ENCODE measurements at places on chromosomes 13 and 19.

DNA sequence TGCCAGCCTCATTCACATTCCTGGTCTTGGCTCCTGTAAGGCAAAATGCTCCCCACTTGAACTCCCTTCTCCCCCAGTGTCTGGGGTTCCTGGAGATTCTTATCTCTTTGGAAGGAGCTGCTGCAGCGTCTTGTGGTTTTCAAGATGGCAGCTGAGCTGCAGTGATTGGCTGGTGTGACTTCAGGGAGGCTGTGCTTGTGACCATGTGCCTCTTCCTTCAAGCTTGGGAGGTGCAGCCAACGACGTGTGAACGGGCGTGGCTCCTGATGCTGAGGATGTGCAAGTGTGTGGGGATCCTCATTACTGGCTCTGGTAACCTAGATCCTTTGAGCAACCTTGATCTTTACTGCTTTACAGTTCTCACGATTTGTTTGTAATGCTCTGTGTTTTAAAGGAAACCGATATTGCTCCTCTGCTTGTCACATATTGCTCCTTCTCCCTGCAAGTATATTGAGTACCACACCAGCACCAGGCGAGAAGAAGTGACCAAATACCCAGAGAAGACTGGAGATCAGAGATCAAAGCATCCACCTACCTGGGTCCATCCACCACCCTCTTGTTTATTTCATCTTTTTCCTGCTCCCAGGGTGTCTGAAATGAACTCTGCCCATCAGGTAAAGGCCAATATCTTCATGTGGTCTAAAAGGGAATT lies 208.5 kb downstream of the FGF9 start:
- H3K27ac ChIP-seq = no peak overlapping the region
- no peak overlapping the region for H3K4me3 ChIP-seq
- H3K4me1 ChIP-seq = no peaks in the 10 kb centered on the region
- no peaks in the 10 kb centered on the region for H3K36me3 ChIP-seq

DNA sequence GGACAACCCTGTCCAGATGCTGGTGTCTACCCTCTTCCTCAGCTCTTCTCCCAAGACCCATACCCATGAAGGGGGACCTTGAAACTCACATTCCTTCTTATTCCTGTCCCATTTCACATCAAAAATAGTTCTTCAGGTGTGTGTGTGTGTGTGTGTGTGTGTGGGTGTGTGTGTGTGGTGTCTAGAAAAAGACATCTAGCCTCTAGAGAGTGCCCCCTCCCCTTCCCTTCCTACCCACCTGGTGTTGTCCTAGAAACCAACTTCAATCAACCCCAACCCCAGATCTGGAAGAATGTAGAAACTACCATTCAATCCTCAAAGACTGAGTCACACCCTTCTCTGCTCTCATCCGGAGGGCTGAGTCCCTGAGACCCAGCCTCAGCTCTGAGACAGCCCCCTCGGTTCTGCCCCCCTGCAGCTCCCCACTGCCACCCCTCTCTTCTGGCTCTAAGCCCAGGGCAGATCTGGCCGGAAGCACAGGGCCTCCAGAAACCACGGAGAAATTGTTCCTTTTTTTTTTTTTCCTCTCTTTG lies 3.5 kb downstream of the KCNN4 start:
- H3K36me3 ChIP-seq = peaks cover 29% of the 10 kb centered on the region
- H3K4me3 ChIP-seq = peak overlapping the region; percentile 86
- H3K27ac ChIP-seq = peak overlapping the region; percentile 94
- no peaks in the 10 kb centered on the region for H3K27me3 ChIP-seq

DNA sequence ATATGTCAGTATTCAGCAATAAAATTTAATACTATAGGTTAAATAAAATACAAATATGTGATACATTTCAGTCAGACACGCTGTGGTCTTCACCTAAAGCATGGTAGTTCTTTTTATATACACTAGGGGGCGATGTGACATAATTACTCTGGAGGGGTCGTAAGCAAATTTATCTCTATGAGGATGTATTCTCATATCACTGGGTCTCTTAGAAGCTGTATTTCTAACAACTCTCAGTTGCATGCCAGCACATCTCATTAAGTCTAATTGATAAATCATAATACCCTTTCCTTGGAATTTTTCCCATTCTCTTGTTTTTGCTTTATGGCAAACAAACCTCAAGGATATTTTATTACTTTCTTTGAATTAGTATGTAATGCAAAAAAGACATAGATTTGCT lies 3.9 kb upstream of the PCDH17 start:
- H3K36me3 ChIP-seq = no peaks in the 10 kb centered on the region
- H3K27me3 ChIP-seq = peaks cover 51% of the 10 kb centered on the region
- H3K27ac ChIP-seq = no peak overlapping the region
- H3K4me1 ChIP-seq = peaks cover 10% of the 10 kb centered on the region
- peak; percentile 46 for DNase-seq

DNA sequence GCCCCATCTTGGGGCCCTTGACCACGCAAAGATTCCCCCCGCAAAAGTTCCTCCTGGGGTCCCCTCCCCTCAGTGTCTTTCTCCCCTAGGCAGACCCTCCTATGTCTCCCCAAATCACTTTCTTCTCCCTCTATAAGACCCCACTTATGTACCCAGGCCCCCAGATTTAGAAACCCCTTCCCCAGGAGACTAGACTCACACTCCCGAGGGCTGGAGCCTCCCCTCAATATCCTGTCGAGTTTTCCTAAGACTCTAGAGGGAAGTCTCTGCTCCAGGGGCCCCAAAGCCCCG lies 1.4 kb downstream of the SLC1A5 start:
- DNase-seq = no peak
- peak overlapping the region; percentile 94 for H3K27ac ChIP-seq
- peaks cover 33% of the 10 kb centered on the region for H3K4me1 ChIP-seq
- H3K36me3 ChIP-seq = peaks cover 47% of the 10 kb centered on the region

GRCh38 chr13:41680900-41681299 lies 223.6 kb downstream of the RGCC start:
- H3K27me3 ChIP-seq = no peaks in the 10 kb centered on the region
- no peak for DNase-seq
- no peak overlapping the region for H3K27ac ChIP-seq
- H3K36me3 ChIP-seq = peaks cover 46% of the 10 kb centered on the region
- no peaks in the 10 kb centered on the region for H3K4me1 ChIP-seq

- no peaks in the 10 kb centered on the region for H3K27me3 ChIP-seq
- H3K27ac ChIP-seq = no peak overlapping the region
- H3K4me1 ChIP-seq = peaks cover 13% of the 10 kb centered on the region
- no peak for DNase-seq
- no peak overlapping the region for H3K4me3 ChIP-seq
- H3K36me3 ChIP-seq = peaks cover 65% of the 10 kb centered on the region
Observed at GRCh38 chr19:48480183-48480557, 11.0 kb downstream of the CYTH2 start.

DNA sequence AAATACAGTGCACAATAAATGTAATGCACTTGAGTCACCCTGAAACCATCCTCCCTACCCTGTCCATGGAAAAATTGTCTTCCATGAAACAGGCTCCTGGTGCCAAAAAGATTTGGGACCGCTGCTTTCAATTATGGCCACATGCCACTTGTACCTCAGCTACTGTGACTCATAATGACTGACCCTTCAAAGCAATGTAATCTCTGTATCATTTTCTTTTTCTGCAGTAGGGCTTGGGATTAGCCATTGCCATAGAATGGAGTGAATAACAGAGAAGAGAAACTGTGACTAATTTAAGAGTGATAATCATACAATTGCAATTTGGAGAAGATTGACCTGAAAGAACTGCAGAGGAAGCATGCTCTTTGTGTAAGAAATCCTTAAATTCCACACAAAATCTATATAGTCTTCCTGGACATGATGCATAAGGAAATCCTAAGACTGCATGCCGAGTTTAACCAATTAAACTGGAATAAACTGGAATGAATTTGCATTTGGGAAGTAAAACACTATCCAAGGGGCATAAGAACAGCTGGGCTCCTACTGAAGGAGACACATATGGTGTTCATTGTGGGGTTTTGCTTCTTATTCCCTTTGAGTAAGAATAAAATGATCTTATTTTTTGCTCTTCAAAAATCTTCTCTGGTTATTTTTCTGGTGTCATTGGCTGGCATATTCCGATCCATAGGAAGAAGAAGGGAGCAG lies 59.5 kb upstream of the SLC7A1 start:
- H3K4me1 ChIP-seq = no peaks in the 10 kb centered on the region
- H3K27me3 ChIP-seq = no peaks in the 10 kb centered on the region
- no peak for DNase-seq
- no peak overlapping the region for H3K4me3 ChIP-seq
- no peak overlapping the region for H3K27ac ChIP-seq
- H3K36me3 ChIP-seq = no peaks in the 10 kb centered on the region

GRCh38 chr13:59689057-59689456 lies 474.7 kb downstream of the DIAPH3 start:
- no peak for DNase-seq
- no peak overlapping the region for H3K4me3 ChIP-seq
- no peaks in the 10 kb centered on the region for H3K4me1 ChIP-seq
- no peaks in the 10 kb centered on the region for H3K27me3 ChIP-seq

- peak; percentile 87 for DNase-seq
- peaks cover 43% of the 10 kb centered on the region for H3K4me1 ChIP-seq
- H3K27ac ChIP-seq = no peak overlapping the region
- H3K4me3 ChIP-seq = no peak overlapping the region
Observed at GRCh38 chr13:110109910-110110309, 197.0 kb downstream of the COL4A1 start.

- H3K36me3 ChIP-seq = peaks cover 13% of the 10 kb centered on the region
- peak; percentile 80 for DNase-seq
- peak overlapping the region; percentile 50 for H3K4me3 ChIP-seq
- peaks cover 57% of the 10 kb centered on the region for H3K4me1 ChIP-seq
- no peaks in the 10 kb centered on the region for H3K27me3 ChIP-seq
Observed at GRCh38 chr13:44267980-44268379, 105.6 kb upstream of the SERP2 start.

GRCh38 chr19:12794196-12794941 lies 3.1 kb downstream of the JUNB start:
- H3K4me1 ChIP-seq = peaks cover 29% of the 10 kb centered on the region
- H3K27me3 ChIP-seq = no peaks in the 10 kb centered on the region
- peak overlapping the region; percentile 94 for H3K4me3 ChIP-seq
- H3K27ac ChIP-seq = peak overlapping the region; percentile 95
- no peak for DNase-seq

- no peak overlapping the region for H3K4me3 ChIP-seq
- DNase-seq = no peak
- no peak overlapping the region for H3K27ac ChIP-seq
Observed at GRCh38 chr13:80054806-80055205, 286.1 kb downstream of the SPRY2 start.

GRCh38 chr19:31506102-31506501 lies 156.9 kb upstream of the TSHZ3 start:
- no peak overlapping the region for H3K27ac ChIP-seq
- no peaks in the 10 kb centered on the region for H3K4me1 ChIP-seq
- no peak overlapping the region for H3K4me3 ChIP-seq
- no peaks in the 10 kb centered on the region for H3K27me3 ChIP-seq

- no peak overlapping the region for H3K27ac ChIP-seq
- H3K4me3 ChIP-seq = no peak overlapping the region
- H3K4me1 ChIP-seq = no peaks in the 10 kb centered on the region
- no peak for DNase-seq
- H3K36me3 ChIP-seq = no peaks in the 10 kb centered on the region
- peaks cover 82% of the 10 kb centered on the region for H3K27me3 ChIP-seq
Observed at GRCh38 chr19:39745643-39746042, 7.8 kb upstream of the CLC start.

DNA sequence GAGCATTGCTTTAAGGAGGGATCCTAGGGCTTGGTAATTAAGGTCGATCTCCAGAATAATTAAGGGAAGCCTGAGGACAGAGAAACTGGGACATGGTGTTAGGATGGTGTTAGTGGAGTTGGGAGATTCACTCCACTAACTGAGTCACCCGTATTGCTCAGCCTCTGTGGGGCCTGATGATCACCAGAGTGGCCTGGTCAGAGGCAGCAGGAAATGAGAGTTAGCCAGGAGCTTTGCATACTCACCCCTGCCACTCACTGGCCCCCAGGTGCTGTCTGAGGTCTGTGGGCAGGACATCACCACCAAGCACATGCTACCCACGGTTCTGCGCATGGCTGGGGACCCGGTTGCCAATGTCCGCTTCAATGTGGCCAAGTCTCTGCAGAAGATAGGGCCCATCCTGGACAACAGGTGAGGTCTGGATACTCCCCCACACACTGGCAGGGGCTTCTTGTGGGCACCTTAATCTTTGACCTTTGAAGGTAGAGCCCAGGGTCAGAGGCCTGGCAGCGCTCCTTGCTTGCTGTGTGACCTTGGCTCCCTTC lies 32.1 kb downstream of the PPP2R1A start:
- peaks cover 5% of the 10 kb centered on the region for H3K4me1 ChIP-seq
- no peaks in the 10 kb centered on the region for H3K27me3 ChIP-seq
- no peak overlapping the region for H3K4me3 ChIP-seq
- DNase-seq = no peak
- H3K27ac ChIP-seq = no peak overlapping the region
- H3K36me3 ChIP-seq = peaks cover 98% of the 10 kb centered on the region

DNA sequence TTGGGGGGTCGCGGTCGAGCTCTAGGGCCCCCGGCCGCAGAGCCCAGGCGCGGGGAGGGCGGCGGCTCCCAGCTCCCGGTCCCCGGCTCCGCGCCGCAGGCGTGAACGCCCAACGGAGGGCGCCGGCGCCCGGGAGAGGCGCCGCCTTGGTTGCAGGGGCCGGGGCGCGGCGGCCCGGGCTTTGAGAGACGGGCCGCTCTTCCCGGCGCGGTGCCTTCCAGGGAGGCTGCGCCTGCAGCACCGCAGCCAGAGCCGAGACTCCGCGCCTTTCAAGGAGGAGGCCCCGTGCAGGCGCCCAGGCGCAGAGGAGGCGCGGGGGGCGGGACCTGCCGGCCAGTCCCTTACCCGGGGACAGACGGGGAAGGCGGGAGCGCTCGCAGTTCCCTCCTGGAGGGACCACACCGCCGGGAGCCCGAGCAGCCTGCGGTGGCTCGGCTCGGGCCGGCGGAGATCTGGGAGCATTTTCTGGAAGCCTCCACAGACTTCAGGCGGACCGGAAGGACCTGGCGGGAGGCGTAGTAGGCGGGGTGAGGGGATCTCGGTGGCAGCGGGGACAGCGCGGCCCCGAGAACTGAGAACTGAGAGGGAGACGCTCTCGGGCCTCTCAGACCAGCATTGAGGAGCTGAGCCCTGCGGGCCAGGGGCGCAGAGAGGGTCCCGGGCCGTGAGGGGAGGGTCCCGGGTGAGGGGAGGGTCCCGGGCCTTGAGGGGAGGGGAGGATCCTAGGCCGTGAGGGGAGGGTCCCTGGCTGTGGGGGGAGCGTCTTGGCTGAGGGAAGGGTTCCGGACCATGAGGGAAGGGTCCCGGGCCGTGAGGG lies 25.5 kb upstream of the MCF2L start:
- H3K27me3 ChIP-seq = peaks cover 46% of the 10 kb centered on the region
- H3K4me3 ChIP-seq = no peak overlapping the region
- DNase-seq = no peak
- peaks cover 6% of the 10 kb centered on the region for H3K4me1 ChIP-seq
- H3K36me3 ChIP-seq = no peaks in the 10 kb centered on the region
- H3K27ac ChIP-seq = no peak overlapping the region

- no peak overlapping the region for H3K27ac ChIP-seq
- H3K27me3 ChIP-seq = no peaks in the 10 kb centered on the region
- no peak overlapping the region for H3K4me3 ChIP-seq
- no peaks in the 10 kb centered on the region for H3K4me1 ChIP-seq
- no peaks in the 10 kb centered on the region for H3K36me3 ChIP-seq
Observed at GRCh38 chr13:21980049-21980448, 309.2 kb downstream of the FGF9 start.

- H3K27me3 ChIP-seq = peaks cover under 1% of the 10 kb centered on the region
- no peaks in the 10 kb centered on the region for H3K36me3 ChIP-seq
- no peak for DNase-seq
- no peaks in the 10 kb centered on the region for H3K4me1 ChIP-seq
- H3K4me3 ChIP-seq = no peak overlapping the region
Observed at GRCh38 chr13:28474491-28475134, 20.3 kb downstream of the FLT1 start.

GRCh38 chr19:13868663-13869062 lies 8.3 kb upstream of the NANOS3 start:
- DNase-seq = no peak
- H3K27ac ChIP-seq = no peak overlapping the region
- H3K36me3 ChIP-seq = peaks cover 7% of the 10 kb centered on the region
- peaks cover 6% of the 10 kb centered on the region for H3K4me1 ChIP-seq
- no peak overlapping the region for H3K4me3 ChIP-seq
- H3K27me3 ChIP-seq = peaks cover 34% of the 10 kb centered on the region

Measured in MCF 10A (cell line).